H54 (cell line): ENCODE measurements at places on chromosomes 2 and 18.

DNA sequence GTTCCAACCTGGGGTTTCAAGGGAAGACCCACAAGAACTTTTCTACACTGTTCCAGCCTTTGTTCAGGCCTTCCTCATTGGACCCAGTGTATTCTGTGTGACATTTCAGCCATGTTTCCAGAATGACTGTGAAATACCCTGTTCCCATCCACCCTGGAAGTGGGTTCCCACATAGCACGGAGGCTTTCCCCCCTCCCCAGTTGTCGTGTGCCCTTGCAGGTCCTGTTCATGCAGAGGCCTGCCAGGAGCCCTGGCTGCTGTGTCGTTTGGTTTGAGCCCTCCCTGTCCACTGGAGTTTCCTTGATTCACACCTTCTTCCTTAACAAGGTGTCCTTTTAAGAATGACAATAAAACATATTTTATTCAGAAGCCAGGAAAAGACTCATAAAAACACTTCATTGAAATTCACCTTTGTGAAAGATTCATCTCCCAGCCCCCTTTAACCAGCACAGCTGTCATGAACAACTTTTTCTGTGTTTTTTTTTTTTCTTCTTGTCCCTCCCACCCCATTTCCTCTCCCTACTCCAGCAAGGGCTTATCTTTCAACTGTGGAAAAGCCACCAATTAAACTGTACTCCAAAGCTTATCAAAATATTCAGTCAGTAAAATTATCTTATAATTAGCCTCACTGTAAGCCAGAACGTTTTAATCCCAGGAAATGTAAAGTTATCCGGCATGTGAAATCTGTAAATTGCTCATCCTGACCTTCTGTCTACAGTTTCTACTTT is 106.4 kb downstream of the ACOXL start:
- no peak for DNase-seq

DNA sequence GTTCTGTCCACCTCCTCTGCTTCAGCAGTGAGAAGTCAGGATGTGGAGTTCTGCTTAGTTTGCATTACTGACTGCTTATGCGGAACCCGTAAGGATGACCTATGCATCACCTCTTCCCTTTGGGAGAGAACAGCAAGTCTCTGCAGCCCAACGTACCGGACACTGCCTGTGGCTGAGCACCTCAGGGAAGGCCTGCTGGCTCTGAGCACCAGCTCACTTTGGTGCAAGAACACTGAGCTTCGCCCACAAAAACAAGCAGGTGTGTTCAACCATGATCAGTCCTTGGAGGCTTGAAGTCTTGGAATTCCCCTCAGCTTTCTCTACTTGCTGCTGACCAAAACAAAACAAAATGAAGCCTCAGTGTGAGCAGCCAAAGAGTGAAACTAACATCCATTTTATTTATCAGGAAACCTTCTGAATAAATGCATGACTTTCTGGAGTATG is 52.7 kb upstream of the NCK2 start:
- no peak for DNase-seq

- no peak for DNase-seq
These were observed 28.3 kb upstream of the FZD7 start for GRCh38 chr2:202005272-202005887.

- no peak for DNase-seq
These were observed 4.5 kb downstream of the TWIST2 start for GRCh38 chr2:238852206-238852869.

DNA sequence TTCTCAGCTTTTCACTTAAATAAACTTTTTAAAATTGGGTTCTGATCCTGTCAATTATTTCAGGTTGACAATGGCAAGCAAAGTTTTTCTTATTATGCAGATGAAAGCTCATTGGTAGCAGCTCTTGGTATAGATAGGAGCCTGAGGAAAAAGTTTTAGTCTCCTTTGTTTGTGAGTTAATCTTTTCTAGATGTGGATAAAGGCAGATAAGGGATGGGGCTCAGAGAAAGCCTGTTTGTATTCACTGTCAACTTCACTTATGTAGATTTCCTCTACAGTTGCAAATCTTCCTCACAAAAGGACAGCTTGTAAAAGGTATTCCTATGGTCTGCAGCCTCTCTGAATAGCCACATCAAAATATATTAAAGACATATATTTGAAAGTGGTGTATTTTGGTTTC is 224.5 kb upstream of the SPOPL start:
- DNase-seq = no peak

DNA sequence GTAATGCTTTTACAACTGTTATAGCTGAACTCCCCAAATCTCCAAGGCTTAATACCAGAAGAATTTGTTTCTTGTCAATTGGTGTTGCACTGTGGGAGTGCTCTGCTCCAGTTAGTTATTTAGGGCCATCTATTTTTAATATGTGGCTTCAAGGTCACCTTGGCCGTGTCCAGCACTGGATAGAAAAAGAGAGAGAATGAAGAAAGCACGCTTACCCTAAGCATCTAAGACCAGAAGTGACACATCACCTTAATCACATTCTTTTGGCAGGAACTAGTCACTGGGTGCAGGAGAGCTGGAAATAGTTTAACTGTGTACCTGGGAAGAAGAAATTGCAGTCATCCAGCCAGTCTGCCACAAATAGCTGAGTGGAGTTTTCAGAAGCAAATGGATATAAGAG is 78.8 kb downstream of the VWC2L start:
- no peak for DNase-seq
